ENCODE measurements at places on chromosomes 13 and 19.
A peak's percentile ranks its signal among the peaks of the same experiment; 100 is the strongest.

DNA sequence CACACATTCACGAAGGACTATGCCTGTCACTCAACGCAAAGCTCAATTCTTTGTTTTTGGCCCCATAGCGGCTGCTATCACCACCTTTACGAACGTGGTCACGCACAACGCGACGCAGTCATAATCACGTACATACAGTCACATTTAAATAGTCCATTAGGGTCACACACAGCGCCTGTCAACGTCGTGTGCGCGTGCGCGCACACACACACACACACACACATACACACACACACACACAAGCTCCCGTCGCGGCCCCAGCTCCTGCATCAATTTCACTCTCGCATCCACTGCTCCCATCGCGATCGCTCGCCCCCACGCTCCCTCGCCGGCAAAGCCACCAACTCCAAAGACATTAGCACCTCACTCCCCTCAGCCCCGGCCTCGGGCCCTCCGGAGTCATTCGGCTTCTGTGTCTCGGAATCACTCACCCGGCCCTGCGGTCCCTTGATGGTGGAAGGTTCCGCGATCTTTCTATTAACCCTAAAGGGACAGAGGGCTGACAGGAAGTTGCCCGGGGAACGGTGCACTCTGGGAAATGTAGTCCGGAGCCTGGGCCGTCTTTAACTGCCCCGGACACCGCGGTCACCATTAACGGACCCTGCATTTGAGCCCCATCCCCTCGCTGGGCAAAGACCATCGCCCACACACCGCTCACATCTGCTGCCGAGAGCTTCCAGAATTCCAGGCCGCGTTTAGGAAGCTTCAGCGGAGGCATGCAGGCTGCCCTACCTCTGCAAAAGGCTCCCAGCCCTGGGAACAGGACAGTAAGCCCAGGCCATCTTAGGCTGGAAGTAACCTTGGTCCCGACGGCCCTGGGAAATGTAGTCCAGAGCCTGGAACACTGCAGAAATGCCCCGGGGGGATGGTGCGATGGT, at the start of gene ZNF790:
Gene ZNF790 (minus strand): TSS at position 482 of the 878 bp plus-strand sequence. CDS start 12,768 bp downstream, outside the sequence.
- peak; percentile 94 for DNase-seq

DNA sequence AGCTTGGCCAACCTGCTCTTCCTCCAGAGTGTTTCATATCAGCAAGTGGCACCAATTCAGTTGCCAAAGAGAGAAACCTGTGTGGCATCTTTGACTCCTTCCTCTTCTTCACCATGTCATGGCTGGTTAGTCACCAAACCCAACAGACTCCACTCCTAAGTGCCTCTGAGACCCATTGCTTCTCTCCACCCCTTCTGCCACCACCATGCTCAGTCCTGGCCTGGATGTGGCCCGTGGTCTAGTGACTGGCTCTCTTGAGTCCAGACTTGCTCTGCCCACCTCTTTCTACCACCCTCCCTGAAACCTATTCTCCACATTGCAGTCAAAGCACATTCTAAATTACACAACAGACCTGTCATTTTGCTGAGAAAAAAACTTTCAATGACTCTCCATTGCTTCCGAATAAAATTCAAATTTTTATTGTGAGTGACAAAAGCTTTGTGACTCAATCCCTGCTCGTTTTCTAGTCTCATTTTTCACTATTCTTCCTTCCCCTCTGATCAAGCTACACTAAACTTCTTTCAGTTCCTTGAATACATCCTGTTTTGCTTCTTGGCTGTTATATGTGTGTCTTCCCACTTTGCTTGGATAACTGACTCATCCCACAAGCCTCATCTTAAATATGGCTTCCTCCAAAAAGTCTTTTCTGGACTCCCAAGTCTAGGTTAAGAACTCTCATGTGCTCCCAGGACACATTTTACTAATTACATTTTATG, 12.0 kb upstream of the TNFSF11 start:
- no peak for DNase-seq

- peak; percentile 66 for DNase-seq
Observed at GRCh38 chr13:106089261-106089980, 446.0 kb downstream of the EFNB2 start.

- no peak for DNase-seq
Observed at GRCh38 chr13:75356421-75356820, 125.5 kb downstream of the TBC1D4 start.

- no peak for DNase-seq
Observed at GRCh38 chr13:27147530-27148170, 24.0 kb downstream of the USP12 start.

DNA sequence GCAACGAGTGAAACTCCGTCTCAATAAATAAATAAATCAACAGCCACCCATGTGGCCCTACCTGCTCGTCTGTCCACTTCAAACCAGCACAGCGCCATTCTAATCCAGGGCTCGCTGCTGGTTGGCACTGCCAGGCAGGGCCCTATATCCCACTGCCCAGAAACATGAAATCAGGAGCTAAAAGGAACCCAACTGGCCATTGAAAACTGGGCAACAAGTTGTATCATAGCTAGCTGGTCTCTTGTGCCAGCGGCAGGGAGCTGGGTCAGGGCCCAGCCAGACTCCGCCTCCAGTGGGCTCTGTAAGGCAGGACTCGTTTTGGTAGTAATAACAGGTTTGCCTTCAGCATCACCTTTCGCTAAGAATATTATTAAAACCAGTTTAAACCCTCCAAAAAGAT, 39.3 kb downstream of the GGACT start:
- peak; percentile 31 for DNase-seq

DNA sequence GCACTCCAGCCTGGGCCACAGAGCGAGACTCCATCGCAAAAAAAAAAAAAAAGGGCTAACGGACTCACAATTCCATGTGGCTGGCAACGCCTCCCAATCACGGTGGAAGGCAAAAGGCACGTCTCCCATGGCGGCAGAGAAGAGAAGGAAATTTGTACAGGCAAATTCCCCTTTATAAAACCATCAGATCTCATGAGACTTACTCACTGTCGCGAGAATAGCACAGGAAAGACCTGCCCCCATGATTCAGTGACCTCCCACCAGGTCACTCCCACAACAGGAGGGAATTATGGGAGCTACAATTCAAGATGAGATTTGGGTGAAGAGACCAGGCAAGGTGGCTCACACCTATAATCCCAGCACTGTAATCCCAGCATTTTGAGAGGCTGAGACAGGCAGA, 18.7 kb upstream of the NMRK2 start:
- DNase-seq, result no peak
